ENCODE measurements at places on chromosomes 2 and 18.

DNA sequence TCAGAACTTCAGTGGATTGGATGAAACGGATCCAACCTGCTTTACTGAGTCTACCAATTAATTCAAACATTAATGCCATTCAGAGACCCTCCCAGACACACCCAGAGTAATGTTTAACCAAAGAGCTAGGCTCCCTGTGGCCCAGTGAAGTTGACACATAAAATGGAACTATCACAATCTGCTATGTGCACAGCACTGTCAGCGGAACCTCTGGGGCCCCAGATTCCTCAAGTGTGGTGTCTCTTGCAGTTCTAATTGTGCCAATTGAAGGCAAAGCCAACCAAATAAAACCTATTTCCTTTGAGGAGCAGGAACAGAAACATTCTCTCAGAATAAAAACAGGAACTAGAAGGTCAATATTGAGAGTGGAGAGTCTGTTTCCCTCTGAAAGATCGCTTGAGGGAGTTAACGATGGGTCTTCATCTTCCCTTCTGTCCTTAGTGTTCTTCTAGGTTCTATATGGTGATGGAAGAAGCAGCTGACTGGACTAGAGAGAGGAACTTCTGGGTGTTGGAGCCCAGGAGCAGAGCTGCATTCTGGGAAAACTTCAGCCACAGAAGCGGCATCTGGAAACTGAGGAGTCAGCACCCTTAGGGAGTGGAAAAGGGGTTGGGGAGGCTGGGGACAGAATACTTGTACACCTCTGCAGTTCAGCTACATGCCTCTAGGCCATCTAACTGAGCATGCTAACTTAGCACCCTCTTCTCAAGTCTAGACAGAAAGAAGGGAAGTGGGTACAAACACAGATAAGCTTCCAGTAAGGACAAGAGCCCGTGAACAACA, 174.4 kb upstream of the FBXO11 start:
- no peak for DNase-seq

DNA sequence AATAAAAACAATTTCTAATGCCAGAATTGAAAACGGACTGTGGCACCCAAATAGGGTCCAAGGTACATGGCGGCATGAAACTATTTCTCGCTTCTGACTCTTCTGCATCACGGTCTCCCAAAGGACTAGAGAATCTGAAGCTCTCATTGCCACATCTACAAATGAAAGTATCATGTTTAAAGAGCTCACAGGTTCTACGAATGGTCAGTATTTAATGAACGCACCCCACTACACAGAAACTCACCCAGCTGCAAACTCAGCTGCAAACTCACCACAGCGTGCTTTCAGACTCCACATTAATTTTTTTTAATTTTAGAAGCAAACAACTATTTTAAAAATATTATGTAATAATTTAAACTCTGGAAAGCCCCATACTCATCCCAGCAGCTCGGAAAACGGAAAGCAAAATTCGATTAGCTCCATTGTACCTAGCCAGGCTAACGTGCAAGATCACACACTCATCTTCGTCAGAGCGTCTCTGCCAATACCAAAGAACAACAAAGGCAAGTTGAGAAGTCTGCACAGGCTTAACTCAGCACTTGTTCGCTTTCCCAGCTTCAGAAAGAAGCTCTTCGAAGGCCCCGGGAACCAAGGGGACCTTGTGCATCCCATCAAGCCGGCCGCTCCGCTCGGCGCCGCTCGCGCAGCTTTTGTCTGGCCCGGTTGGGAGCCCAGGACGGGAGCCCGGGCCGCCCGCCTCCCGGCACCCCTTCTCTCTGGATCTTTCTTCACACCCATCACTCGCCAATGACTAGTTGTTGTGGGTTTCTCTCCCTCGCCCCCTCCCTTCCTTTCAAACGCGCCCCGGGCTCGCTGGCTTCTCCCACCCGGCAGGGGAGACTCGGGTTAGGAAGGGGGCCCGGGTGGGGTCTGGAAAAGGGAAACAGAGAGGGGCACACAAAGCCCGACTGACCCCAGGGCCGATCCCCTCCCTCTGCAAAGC, 785 bp downstream of the CLASP1 start:
- DNase-seq, result no peak

DNA sequence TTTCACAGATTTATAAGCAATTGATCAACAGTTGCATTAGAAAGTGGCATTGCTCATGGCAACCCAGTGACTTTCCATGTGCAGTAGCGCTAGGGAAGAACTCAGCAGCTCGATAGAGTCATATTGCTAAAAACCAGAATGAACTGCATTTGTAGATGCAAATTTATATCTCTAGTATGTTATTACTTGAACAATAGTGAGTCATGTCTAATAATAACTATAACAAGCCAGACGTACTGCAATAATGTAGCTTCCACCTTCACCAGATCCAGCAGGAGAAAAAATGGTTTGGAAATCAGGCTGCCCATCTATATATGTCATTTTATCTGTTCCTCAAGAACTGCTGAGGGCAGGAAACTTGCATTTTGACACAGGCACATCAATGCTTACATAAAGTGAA, 66.5 kb upstream of the FIGN start:
- DNase-seq, result no peak

GRCh38 chr2:113305146-113305545, 26.4 kb upstream of the PAX8 start:
- no peak for DNase-seq

- no peak for DNase-seq
Measured at GRCh38 chr2:30514134-30514847, 67.2 kb downstream of the LCLAT1 start.

- no peak for DNase-seq
Measured at GRCh38 chr2:161055289-161055688, 104.9 kb upstream of the TANK start.

- DNase-seq, result no peak
Measured at GRCh38 chr2:28707592-28707991, 44.0 kb upstream of the PPP1CB start.

DNA sequence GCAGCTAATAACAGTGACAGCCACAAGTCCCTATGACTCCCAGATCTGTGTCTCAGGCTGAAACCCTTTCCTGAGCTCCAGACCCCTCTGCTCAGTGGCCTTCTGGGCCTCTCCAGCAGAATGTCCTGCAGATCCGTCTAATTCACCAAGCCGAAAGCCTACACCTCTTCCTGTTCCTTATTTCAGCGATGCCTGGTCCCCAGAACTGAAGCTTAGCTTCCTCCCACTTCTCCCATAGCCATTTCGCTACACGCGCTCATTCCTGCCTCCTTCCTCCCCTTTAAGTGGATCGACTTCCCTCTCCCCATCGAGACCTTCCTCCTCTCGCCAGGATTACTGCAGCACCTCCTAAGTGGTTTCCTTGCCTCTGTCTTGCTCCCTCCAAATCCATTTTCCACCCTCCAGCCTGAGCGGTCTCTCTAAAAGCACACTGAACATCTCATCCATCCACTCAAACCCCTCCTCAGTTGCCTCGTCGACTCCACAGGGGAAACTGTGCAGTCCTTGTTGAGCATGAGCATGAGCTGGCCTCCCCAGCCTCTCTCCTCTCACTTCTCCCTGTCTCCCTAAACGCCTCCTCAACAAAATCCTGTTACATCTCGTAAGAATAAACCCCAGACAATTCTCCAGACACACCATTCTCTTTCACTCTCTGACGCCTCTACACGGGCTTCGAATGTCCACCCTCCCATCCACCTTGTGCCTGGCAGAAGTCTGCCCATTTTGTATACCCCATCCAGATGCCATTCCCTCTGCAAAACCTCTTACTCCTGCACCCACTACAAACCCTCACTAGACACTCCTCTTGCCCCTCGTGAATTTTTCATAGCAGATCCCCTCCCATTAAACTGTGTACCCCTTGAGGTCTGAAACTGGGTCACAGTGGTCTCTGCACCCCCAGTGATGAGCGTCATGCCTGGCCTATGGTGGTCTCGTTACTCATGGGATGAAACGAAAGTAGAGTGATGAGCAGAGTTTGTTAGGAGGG, 232.6 kb downstream of the ATAD2B start:
- no peak for DNase-seq

- DNase-seq, result no peak
Measured at GRCh38 chr2:55620123-55620779, 2.8 kb upstream of the PPP4R3B start.

DNA sequence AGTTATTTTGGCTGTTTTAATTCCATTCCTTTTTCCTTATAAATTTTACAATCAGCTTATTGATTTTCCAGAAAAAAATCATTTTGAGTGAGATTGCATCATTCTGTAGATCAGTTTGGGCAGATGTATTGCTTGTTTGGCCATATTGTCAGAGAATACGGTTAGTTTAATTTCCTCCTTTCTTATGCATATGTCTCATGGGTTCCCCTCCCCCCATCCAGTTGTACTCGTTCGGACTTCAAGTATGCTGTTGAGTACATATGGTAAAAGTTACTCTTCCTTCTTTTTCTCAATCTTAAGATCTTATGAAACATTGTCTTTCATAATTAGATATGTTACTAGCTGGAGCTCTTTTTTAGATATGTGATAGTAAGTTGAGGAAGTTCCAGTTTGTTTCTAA, 131.2 kb upstream of the TTC27 start:
- no peak for DNase-seq

- DNase-seq, result no peak
Measured at GRCh38 chr2:230220347-230220969, 674 bp upstream of the SP110 start.

GRCh38 chr2:130864830-130865800, 28.4 kb downstream of the ARHGEF4 start:
- peak; percentile 50 for DNase-seq

GRCh38 chr2:174120346-174120745, 128.0 kb downstream of the OLA1 start:
- peak; percentile 82 for DNase-seq

DNA sequence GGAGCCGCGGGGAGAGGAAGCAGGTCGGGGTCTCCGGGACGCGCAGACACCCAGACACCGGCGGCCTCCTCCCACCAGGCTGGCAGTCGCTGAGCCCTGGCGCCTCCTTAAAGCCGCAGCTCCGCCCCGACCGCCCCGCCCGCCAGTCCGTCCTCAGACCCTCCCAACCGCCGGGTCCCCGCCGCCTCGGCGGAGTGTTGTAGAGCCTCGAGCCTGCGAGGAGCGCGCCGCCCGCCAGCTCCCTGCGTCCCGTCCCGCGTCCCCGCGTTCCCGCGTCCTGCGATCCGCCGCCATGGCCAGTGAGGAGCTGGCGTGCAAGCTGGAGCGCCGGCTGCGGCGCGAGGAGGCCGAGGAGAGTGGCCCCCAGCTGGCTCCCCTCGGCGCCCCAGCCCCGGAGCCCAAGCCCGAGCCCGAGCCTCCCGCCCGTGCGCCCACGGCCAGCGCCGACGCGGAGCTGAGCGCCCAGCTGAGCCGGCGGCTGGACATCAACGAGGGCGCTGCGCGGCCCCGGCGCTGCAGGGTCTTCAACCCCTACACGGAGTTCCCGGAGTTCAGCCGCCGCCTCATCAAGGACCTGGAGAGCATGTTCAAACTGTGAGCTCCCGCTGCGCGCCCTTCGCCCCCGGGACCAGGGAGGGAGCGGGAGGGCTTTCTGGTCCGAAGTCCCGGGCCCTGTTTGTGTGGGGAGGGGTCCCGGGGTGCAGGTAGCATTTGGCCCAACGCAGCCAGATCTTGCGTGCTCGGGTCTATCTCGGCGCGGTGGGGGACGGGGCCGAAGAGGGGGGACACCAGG, at the start of gene EFHD1:
Gene EFHD1, plus strand, starts transcription at position 192 of the 793 bp plus-strand sequence. Its CDS starts 101 bp downstream, at position 293.
- DNase-seq, result no peak

DNA sequence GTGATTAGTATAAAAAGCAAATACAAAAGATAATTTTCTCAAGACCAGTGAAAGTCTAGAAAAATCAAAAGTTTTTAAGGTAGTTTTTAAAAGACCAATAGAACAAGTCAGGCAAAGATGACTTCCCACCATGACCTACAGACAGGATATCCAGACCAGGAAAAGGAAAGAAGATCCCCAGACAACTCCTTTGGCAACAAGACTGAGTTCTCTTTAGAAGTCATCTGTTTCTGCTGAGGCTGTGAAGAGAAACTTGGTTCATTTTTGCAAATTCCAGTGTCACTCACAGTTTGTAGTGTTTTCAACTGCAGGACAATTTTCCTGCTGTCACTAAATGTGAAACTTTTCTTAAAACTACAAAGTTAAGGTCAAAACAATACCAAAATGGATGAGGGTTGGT, 240.9 kb upstream of the SIX2 start:
- DNase-seq, result no peak

DNA sequence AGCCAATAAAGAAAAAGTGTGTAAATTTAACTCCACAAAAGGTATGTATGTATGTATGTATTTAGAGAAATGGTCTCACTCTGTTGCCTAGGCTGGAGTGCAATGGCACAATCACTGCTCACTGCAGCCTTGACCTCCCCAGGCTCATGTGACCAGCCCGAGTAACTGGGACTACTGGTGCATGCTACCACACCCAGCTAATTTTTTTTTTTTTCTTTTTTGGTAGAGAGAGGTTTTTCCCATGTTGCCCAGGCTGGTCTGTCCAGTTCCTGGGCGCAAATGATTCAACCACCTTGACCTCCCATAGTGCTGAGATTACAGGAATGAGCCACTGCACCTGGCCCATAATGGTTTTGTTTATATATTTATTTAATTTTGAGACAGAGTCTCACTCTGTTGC, 67.1 kb downstream of the CERKL start:
- no peak for DNase-seq

DNA sequence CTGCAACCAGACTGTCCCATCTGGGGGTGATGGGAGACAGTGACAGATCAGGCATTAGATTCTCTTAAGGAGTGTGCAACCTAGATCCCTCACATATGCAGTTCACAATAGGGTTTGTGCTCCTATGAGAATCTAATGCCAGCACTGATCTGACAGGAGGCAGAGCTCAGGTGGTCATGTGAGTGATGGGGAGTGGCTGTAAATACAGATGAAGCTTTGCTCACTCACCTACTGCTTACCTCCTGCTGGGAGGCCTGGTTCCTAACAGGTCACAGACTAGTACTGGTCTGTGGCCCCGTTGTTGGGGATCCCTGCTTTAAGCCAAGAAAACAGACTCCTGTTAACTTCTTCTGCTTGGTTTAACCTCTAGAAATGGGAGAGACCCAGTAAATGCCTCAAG, 3.2 kb downstream of the CYP27A1 start:
- no peak for DNase-seq

DNA sequence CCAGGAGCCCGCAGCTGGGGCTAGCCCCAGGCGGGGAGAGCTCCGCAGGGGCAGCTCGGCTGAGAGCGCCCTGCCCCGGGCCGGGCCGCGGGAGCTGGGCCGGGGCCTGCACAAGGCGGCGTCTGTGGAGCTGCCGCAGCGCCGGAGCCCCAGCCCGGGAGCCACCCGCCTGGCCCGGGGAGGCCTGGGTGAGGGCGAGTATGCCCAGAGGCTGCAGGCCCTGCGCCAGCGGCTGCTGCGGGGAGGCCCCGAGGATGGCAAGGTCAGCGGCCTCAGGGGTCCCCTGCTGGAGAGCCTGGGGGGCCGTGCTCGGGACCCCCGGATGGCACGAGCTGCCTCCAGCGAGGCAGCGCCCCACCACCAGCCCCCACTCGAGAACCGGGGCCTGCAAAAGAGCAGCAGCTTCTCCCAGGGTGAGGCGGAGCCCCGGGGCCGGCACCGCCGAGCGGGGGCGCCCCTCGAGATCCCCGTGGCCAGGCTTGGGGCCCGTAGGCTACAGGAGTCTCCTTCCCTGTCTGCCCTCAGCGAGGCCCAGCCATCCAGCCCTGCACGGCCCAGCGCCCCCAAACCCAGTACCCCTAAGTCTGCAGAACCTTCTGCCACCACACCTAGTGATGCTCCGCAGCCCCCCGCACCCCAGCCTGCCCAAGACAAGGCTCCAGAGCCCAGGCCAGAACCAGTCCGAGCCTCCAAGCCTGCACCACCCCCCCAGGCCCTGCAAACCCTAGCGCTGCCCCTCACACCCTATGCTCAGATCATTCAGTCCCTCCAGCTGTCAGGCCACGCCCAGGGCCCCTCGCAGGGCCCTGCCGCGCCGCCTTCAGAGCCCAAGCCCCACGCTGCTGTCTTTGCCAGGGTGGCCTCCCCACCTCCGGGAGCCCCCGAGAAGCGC, 15.0 kb upstream of the GMPPA start:
- DNase-seq, result no peak
